Stimulated activated CD4-positive, alpha-beta T cell treated with anti-CD3 and anti-CD28 coated beads, Interleukin-4, amount 100 ng/mL, for 4 hours (primary cell): ENCODE measurements at places on chromosomes 2 and 18.

GRCh38 chr18:29060349-29060748, 883.4 kb upstream of the CDH2 start:
- DNase-seq, result no peak

DNA sequence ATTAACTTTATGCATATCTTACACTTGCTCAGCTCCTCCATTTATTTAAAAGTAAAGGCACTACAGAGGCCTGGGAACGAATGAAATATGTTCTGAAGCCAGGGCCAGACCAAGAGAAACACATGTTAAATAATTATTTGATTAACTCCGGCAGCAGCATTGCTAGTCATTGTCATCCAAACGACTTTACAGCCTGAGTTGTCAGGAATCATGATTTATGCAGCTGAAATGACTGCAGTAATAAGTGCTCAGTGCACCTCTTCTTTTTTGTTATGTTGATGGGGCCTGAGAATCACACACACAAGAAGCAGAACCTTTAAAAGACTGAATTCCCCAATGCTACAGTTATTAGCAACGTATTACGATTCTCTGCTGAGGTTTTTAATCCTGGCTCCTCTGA, 58.9 kb downstream of the EPHA4 start:
- no peak for DNase-seq

DNA sequence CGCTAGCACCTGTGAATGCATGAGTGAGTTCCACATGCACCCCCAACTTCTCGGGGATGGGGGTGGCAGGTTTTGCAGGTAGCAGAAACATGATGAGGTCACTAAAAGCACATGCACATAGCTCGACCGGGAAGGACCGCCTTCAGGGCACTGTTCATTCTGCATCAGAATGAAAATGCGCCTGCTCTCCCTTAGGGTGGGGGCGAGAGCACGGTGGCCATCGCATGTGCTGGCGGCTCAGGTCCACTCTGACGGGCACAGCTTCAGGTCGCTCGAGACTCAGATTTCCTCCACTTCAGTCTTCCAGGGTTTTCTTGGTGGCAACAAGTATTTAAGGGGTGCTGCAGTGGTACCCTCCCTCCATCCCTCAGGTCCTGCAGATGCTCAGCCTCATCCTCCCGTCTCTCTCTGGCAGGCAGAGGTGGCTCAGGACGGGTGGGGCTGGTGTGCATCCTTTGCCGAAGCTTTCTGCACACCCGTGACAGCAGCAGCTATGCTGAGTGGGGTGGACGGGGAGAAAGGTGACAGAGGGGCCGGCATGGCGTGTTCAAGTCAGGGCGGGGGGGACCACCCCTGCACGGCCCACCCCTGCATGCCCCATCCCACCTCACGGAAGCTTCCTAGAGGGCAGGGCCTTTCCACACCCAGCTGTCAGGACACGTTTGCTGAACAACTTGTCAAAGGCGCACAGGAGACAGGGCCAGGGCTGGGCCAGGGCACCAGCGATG, 14.8 kb downstream of the KCNIP3 start:
- DNase-seq, result no peak

DNA sequence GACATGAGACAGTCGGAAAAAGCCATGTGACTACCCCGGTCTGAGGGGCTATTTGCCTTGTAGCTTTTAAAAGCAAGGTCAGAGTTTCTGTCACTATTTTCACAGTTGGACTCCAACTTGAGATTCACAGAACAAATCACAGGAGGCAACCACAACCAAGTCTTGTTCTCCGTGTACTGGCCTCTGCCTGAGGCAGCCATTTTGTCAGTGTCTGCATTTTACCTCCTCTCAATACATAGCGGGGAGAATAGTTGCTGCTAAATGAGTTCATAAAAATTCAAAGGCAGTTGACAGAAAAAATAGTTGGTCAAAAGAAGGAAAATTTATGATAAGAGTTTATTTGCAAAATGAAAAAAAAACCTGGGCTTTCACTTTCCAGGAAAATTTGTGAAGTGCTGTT, 501.4 kb downstream of the CCDC85A start:
- DNase-seq, result no peak

GRCh38 chr2:101400048-101400447, 12.7 kb upstream of the CREG2 start:
- DNase-seq, result no peak

- no peak for DNase-seq
Observed at GRCh38 chr2:62501794-62502500, 4.0 kb downstream of the TMEM17 start.
